NCI-H1930 (cell line): ENCODE measurements at places on chromosomes 16 and 17.

GRCh38 chr16:80717611-80718010, 86.8 kb downstream of the CDYL2 start:
- no peak for DNase-seq

GRCh38 chr17:77571155-77571981, 387.1 kb upstream of the TNRC6C start:
- no peak for DNase-seq

GRCh38 chr16:86635176-86635876, 57.0 kb downstream of the FOXL1 start:
- DNase-seq: no peak

DNA sequence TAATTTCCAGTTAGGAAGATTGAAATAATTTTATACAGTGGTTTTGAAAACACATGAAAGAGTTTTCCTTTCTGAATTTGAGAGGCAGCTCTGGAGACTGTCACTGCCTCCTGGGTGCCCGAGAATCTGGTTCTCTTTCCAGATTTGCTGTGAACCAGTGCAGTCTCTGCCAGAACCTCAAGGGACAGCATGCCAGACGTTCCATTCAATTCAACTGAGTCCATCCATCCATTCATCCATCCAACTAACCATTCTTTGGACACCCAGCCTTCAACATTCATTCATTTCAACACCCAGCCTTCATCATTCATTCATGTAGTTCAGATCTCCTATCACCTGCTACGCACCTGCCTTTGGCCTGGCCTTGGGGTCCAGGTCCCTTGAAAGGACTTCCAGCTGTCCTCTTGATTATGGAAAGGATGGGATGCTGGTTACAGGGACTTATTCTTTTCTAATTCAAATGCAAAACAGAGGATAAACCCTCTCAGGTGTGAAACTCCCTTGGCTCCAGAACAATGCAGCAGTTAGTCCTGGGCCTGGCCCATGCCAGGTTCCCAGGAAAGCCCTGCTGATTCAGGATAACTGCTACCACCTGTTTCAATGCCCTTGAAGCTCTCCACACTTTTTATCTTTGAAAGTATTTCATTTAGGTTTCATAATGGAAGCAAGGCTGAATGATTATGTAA, 68.7 kb downstream of the WSCD1 start:
- DNase-seq: no peak
